ENCODE measurements at places on chromosomes 5 and 9.

- no peak for DNase-seq
Measured at GRCh38 chr9:5910413-5911057, 19.8 kb downstream of the MLANA start.

DNA sequence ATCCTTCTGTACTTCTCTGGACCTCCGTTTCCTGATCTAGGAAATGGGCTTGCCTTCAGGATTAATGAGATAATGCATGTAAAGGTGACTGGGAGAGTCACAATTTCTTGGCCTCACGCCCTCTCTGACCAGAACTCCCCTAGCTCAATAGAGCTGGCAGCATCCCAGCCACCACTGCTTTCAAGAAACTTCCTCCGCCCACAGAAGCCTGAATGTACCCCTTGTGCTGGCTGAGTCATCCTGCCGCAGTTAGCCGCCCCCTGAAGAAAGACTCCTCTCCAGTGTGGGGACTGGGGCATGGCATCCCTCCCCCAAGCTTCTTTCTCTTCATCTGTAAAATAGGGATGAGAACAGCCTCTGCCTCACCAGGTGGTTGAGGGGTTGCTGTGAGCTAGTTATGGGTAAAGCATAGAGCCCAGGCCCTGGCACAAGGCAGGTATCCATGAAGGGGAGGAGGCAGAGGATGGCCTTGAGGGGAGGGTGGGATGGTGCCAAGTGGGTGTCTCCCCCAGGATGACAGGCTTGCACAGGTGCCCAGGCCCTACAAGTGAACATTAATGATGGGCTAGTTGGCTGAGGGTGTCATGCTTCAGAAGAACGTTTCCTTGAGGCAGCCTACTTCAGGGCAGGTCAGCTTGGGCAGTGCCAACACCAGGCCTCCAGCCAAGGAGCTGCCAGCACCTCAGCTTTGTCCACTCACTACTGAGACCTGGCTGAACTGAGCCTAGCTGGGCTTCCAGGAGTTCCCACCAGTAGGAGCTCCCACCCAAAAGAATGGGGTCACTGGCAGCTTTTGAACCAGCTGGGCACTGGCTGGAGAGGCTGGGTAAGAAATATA, 3.4 kb downstream of the PDLIM4 start:
- peak; percentile 53 for DNase-seq

GRCh38 chr9:136244122-136244968, 1.3 kb downstream of the QSOX2 start:
- DNase-seq = peak; percentile 43

GRCh38 chr9:36959681-36960574, 74.1 kb downstream of the PAX5 start:
- DNase-seq = no peak

DNA sequence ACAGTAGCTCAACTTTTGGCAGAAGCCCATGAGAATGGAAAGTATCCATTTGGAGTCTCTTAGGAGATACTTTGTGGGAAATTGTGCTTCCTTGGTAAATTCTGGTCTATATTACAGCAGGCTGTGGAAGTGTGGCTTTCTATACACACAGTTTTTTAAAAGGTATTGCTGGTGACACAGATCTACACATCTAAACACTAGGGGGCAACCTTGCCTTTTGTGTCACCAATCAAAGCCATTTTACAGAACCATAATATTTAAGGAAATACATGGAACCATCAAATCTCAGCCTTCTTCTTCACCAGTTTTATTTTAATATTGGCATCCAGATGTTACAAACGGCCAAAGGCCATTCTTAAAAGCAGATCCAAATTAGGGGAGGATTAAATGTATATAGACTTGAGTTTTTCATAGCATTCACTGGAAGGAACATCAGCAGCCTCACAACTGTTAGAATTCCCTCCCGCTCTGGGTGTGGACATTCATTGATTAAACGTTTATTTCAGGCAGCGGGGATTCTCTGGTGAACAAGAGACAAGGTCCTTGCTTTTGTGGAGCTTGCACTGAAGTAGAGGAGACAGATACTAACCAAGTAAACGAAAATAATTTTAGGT, 132.4 kb upstream of the EPB41L4A start:
- DNase-seq = no peak

DNA sequence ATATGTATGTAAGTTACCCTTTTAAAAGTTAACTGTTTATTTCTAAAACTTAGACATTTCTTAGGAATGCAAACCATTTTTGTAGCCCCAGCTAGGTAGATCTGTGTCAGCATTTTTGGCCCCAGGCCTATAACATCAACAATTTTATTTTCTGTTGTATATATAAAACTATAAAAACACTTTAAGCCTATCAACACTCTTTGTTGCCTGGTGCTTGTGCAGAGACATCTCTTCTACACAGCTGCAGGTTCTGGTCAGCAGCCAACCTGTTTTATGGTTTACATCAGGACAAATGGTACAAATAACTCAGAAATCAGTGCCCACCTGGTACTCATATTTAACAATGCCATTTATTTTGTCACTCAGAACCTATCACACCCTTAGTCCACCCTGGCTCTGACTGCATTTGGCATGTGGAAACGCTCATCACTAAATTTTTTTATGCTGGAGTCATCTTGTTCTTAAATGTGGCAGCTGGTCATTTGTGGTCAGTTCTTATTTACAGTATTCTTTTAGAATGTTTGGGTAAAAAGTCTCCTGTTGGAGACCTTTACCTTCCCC, 173.4 kb downstream of the DNAH5 start:
- DNase-seq = no peak

GRCh38 chr5:112320408-112320807, 98.7 kb downstream of the EPB41L4A start:
- no peak for DNase-seq

GRCh38 chr9:95086564-95086955, 230.9 kb downstream of the FANCC start:
- DNase-seq = no peak

- no peak for DNase-seq
Measured at GRCh38 chr9:135906291-135907005, 898 bp downstream of the CAMSAP1 start.

GRCh38 chr5:170630226-170630625, 126.4 kb downstream of the KCNIP1 start:
- no peak for DNase-seq

DNA sequence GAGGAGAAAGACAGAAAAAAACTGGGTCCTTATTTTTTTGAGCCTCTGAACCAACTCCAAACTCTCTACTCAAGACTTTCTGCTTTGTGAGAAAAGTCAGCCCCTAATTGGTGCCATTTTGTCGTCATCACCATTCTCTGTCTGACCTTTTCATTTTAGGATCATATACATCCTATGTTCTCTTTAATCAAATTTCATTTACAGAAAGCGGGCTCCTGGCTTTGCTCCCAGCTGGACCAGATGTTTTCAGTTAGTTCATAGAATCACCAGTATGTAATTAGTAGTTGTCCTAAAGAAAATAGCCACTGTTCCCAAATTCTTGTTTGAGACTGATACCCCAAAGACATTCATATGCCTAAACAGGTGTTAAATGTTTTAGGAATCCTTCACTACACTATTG, 28.6 kb upstream of the SLCO4C1 start:
- no peak for DNase-seq

DNA sequence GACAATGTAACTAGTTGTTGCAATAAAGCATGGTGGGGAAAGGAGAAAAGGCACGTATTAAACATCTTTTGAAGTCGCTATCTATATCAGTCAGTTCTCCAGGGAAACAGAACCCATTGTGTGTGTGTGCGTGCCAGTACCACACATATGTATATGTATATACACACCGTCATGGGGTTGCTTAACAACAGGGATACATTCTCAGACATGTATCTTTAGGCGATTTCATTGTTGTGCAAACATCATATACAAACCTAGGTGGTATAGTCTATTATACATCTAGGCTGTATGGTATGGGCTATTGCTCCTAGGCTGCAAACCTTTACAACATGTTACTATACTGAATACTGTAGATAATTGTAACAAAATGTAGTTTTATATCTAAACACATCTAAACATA, 2.3 kb downstream of the CDKN2B-AS1 start:
- DNase-seq = no peak

GRCh38 chr9:3980771-3981170, 319.1 kb downstream of the GLIS3 start:
- DNase-seq = no peak

DNA sequence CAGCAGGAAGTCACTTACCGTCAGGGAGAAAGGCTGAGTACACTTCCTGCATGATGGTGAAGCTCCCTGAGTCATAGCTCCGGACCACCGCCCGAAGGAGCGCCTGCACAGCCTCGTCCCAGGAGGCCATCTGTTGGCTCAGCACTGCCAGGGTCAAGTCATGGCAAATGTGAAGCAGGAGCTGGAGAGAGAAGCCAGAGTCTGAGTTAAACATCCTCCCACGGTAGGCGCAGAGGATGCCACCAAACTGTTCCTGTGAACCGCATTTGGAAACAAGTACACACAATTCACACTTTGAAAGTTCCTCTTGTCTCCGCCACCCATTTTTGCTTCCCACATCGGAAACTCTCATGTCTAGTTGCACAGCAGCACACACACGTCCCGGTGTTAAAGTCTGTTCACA, 33.9 kb downstream of the CNOT8 start:
- DNase-seq = no peak

- no peak for DNase-seq
Measured at GRCh38 chr5:86101966-86102365, 515.8 kb upstream of the COX7C start.

DNA sequence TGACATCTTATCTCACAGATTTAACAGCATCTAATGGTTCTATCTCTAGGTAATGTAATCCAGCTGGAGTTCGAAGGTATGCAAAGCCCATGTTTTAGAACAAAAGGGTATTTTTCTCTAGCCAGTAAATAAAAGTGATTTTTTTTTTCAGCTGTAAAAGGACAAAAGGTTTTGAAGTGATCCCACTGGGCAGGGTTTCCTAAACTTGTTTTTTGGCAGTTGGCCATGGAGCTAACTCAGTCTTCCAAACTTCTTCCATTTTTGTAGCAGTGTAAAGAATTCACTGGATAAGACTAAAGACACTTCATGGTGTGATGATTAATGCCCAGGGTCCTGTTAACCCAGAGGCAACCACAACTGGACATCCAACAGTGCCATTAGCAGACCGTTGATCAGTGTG, 63.8 kb downstream of the TMEM252 start:
- DNase-seq = no peak

DNA sequence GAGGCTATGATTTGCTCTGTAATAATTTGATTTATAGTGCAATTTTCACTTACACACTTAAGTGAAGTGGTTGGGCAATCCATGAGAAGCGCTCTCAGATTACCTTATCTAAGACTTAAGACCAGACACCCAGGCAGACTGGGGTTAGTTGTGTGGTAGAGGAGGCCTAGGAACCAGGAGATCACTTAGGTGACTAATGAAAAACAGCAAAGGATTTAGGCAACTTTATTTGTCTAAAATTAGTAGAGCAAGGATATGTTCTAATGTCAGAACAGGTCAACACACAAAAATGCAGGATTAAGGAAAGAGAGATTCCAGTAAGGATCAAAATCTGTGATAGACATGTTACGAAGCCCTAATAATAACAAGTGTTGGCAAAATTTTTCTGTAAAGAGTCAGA, 913.8 kb downstream of the TLE1 start:
- no peak for DNase-seq

GRCh38 chr5:57432876-57433275, 49.7 kb downstream of the ACTBL2 start:
- no peak for DNase-seq

GRCh38 chr9:99595796-99596195, 225.9 kb upstream of the NR4A3 start:
- DNase-seq = no peak

DNA sequence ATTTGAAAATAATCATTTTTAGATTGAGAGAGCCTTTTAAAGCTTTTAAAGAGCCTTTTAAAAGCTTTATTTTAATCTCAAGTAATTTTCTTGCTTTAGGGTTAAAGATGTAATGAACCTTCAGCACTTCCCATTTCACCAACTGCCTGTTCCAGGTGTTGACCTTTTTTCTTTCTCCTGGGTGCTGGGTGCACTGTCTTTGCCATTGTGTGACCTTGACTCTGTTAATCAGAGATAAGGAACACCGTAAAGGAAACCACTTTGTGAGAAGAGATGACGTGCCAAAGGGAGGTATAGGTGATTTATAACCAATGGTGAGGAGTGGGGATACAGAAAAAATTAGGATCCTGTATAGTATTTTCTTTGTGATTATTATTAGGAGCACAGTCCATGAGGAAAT, 68.2 kb downstream of the NAA35 start:
- DNase-seq = no peak

GRCh38 chr5:54457094-54457862, 1.8 kb downstream of the HSPB3 start:
- no peak for DNase-seq

DNA sequence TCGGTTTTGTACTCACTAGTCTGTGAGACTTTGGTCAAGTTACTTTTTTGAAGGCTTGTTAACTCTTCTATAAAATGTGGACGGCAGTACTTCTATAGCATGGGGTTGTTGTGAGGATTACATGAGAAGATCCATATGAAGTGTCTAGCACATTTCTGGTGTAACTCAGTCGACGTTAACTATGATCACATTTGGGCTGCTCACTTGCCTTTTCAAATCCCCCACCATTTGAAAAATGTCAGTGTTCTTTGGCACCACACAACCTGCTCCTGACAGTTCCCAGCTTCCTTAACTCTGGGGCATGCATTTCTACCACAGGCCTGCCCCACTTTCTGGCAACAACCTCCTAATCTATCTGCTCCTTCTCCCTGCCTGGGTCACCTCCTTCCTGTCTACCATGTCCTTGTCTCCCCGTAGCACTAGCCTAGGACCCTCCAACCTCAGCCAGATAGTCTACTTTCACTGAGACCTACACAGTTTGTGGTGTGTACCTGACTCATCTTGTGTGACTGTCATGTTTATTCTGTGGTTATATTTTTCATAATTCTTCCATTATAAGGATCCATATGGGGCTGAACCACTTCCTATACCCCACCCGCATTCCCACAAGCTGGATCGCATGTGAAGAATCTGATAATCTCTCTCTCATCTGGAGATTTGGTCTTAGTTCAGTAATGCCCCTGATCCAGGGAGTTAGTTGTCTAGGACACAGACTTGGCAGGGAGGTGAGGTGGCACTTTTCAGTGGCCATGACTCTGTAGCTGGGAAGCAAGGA, 30.2 kb upstream of the BASP1 start:
- no peak for DNase-seq
